ENCODE measurements at places on chromosomes 5 and 9.

DNA sequence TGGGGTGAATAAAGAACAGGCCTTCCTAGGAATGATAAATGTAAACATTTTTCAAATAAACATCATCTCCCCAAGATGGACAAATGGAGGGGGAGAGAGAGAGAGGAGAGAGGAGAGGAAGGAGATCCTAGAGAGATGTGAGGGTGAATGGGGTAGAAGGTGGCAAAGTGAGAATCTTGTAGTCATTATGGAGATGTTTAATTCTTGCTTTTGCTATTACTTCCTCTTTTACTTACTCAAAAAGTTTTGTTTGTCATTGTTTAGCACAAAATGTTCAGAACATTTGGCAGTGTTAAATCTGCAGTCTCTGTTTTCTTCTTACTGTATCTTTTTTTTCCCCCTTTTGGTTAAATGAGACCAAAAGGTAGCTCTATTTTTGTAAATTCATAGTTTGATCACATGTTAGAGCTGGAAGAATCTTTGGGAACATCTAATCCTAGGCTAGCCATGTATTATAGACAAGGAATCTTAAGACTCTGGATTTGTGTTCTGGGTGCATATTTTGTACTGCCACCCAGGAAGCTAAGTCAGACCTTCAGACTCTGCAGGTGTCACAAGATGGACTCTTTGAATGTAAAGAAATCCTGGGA, 266.1 kb downstream of the NTRK2 start:
- DNase-seq = no peak

GRCh38 chr5:25285136-25285535, 640.4 kb upstream of the CDH10 start:
- no peak for DNase-seq

GRCh38 chr9:131698618-131698985, 41.3 kb downstream of the RAPGEF1 start:
- no peak for DNase-seq

DNA sequence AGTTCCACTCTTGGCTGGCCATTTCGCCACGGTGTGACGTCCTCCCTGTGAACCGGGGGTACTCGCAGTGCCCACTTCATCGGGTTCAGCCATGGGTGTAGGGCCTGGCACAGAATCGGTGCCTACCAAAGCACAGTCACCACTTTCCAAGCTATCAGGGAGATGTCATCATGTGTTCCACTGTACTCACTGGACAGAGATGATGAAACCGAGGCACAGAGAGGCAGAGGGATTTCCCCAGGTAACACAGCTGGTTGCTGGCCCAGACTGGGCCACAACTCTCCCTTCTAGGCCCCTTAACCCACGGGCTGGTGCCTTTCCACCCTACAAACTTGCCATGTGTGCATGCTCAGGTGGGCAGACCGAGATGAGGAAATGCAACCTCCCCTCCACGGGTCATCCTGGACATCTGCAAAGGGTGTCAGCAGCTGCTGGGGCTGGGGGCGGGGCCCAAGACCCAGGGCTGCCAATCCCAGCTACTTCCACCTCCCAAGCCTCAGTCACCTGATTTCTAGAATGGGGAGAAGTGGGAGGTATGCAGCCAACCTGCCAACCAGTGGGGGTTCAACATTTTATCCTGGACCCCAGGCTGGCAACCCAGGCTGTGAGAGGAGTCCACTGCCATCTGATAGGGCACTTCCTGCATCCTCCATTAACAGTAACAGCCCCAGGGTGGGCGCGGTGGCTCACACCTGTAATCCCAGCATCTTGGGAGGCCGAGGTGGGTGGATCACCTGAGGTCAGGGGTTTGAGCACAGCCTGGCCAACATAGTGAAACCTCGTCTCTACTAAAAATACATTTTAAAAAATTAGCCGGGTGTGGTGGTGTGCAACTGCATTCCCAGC, 893 bp upstream of the SH2D3C start:
- DNase-seq = no peak

Measured in NCI-H2081 (cell line).